ENCODE measurements at places on chromosomes 7 and 10. TPM values are rescaled to one million over a fixed set of nuclear protein-coding genes. Genes with fewer than 3 reads are reported as not detected.
A peak's percentile ranks its signal among the peaks of the same experiment; 100 is the strongest.

DNA sequence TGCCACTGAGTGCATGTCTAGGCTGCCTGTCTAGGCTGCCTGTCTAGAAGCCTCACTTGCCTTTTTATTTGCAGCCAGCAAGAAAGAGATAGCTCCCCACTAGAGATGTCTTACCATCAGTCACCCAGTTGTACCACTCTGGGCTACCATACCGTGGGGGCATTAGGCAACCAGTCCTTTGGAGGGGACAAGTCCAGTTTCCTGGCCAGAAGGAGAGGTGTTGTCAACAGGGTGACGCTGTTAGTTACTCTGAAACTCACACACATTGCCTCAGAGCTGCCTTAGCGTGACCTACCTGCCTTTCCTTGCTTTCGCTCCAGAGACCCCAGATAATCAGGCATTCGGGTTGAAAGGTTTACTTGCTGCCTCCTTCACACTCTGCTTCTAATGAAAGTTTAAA is 155.4 kb downstream of the CELF2 start:
- peaks cover 97% of the 10 kb centered on the region for H3K4me1 ChIP-seq
- H3K4me3 ChIP-seq: peak overlapping the region; percentile 89
- no peaks in the 10 kb centered on the region for H3K27me3 ChIP-seq
- peaks cover 42% of the 10 kb centered on the region for H3K36me3 ChIP-seq

DNA sequence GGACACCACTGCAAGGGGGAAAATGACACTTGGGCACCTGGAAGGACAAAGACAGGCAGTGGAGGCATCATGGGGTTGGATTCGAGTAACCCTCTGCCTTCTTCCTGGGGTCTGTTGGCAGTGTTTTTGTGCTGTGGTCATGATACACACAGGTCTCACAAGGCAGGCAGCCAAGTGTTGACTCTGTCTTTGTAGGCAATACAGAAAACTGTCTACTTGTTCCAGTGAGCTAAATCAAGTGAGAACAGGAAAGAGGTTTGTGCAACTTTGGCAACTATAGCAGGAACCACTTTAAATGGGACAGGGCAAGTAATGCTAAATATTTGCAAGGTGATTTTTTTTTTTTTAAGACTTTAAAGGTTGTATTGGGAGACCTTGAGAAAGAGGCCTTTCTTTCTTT is 578.6 kb upstream of the GALNT17 start:
- DNase-seq: no peak
- no peaks in the 10 kb centered on the region for H3K27me3 ChIP-seq

Gene TMEM225B
- total RNA-seq: 1.2 TPM

- no peaks in the 10 kb centered on the region for H3K36me3 ChIP-seq
- peak overlapping the region; percentile 74 for H3K27ac ChIP-seq
- no peak for DNase-seq
- H3K4me3 ChIP-seq: no peak overlapping the region
- peaks cover 11% of the 10 kb centered on the region for H3K4me1 ChIP-seq
Measured at GRCh38 chr7:81845744-81846241, 75.9 kb upstream of the HGF start.

DNA sequence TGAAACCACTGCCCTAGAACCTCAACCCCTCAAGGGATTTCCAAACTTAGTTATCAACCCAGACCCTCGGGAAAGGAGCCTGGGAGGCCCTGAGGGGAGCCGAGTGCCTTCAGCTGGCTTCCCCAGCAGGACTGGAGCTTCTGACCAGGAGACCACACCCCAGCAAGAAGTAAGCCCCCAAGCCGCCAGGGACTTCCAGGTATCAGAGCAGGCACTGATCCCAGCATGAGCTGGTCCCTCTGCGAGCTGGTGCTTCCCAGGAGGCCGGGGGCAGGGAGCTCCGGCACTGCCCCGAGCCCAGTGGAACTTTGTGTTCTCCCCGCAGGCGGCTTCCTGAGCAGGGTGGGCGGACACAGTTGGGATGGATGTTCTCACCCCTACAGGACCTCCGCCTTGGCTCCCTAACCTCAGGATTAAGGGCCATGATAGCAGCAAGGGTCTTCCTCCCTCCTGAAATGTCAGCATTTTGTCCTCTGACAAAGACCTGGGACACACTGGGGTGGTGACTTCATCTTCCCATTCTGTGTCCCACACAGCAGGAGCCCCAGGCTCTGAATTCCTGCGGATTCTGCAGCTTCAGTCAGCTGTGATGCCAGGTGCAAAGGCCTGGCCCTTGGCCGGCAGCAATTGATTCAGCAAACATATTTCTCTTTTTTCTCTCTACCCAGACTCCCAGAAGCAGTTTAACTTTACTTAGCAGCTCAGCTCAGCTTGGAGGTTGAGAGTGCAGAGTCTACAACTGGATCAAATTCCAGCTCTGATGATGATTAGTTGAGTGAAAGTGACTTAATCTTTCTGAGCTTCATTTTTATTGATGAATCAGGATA is 11.6 kb downstream of the ATP6V0E2 start:
- DNase-seq: no peak
- peaks cover 4% of the 10 kb centered on the region for H3K4me1 ChIP-seq
- no peaks in the 10 kb centered on the region for H3K36me3 ChIP-seq

DNA sequence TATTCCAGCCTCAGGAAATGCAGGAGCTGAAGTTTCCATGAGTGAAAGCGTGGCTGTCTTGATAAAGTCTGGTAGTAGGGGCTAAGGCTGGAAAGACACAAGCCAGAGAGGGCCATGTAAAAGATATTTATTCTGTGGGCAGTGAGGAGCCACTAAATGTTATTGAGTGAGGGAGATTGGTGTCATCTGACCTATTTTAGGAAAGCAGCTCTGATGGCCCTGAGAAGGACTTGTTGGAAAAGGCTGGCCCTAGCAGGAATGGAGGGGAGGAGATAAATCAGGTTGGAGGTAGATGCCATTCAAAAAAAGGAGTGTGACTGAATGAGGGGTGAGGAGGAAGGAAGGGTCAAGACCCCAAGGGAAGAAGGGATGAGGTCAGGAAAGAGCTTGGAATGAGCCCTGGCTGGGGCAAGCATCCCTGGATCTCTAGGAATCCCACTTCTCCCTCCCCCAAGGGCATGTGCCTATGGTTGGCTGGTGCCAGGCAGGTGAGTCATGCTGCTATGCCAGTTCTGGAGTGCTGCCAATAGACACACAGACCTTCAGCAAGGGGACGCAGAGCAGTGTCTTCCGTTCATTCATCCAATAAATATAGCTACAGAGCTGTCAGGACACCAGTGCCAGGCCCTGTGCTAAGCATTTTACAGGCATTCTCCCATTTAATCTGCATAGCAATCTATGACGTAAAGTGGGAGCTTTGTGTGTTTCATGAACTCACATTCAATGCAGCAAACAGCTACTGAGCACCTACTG is 2.0 kb downstream of the ANKRD2 start:
- H3K4me3 ChIP-seq: no peak overlapping the region
- H3K4me1 ChIP-seq: peaks cover 7% of the 10 kb centered on the region

GRCh38 chr10:110781139-110781538 is 90.6 kb upstream of the PDCD4 start:
- H3K4me1 ChIP-seq: no peaks in the 10 kb centered on the region
- no peak overlapping the region for H3K4me3 ChIP-seq
- no peaks in the 10 kb centered on the region for H3K36me3 ChIP-seq
- DNase-seq: no peak

Gene ZNF804B
- total RNA-seq: not detected

- no peak for DNase-seq
- no peaks in the 10 kb centered on the region for H3K4me1 ChIP-seq
- no peak overlapping the region for H3K4me3 ChIP-seq
- H3K27ac ChIP-seq: no peak overlapping the region
Measured at GRCh38 chr7:25408876-25409275, 180.6 kb upstream of the NPVF start.

DNA sequence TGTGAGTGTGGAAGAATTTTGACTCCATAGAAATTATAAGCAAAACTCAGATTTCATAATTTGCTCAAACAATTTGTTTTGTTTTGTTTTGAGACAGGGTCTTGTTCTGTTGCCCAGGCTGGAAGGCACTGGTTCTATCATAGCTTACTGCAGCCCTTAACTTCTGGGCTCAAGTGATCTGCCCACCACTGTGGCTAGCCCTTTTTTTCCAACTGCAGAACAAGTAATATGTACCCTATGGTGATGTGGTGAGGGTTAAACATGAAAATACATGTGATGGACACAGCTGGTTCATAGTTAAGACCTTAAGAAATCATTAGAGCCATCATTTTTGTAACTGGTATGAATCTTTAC is 31.1 kb downstream of the CSTF2T start:
- H3K4me1 ChIP-seq: no peaks in the 10 kb centered on the region
- no peak overlapping the region for H3K27ac ChIP-seq

DNA sequence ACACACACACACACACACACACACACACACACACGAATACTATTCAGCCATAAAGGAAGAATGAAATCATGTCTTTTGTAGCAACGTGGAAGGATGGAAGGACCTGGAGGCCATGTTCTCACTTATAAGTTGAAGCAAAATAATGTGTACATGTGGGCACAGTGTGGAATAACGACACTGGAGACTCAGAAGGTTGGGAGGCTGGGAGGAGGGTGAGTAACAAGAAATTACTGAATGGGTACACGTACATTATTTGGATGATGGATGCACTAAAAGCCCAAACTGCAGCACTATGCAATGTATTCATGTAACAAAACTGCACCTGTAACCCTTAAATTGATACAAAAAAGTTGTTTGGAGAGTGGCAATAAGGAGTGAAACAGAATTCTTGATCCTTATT is 32.1 kb downstream of the KMT2C start:
- no peaks in the 10 kb centered on the region for H3K4me1 ChIP-seq
- H3K4me3 ChIP-seq: no peak overlapping the region
- no peak overlapping the region for H3K27ac ChIP-seq
- DNase-seq: no peak

Gene NPSR1
- total RNA-seq: not detected

GRCh38 chr10:72692994-72693781 is 1.2 kb downstream of the MCU start:
- peak overlapping the region; percentile 98 for H3K27ac ChIP-seq
- no peaks in the 10 kb centered on the region for H3K27me3 ChIP-seq
- DNase-seq: no peak
- H3K4me1 ChIP-seq: peaks cover 9% of the 10 kb centered on the region
- H3K36me3 ChIP-seq: no peaks in the 10 kb centered on the region

- H3K4me1 ChIP-seq: peaks cover 15% of the 10 kb centered on the region
- peaks cover 40% of the 10 kb centered on the region for H3K36me3 ChIP-seq
- H3K27me3 ChIP-seq: no peaks in the 10 kb centered on the region
- H3K27ac ChIP-seq: no peak overlapping the region
- no peak overlapping the region for H3K4me3 ChIP-seq
Measured at GRCh38 chr10:102384053-102384452, 11.5 kb upstream of the NFKB2 start.

DNA sequence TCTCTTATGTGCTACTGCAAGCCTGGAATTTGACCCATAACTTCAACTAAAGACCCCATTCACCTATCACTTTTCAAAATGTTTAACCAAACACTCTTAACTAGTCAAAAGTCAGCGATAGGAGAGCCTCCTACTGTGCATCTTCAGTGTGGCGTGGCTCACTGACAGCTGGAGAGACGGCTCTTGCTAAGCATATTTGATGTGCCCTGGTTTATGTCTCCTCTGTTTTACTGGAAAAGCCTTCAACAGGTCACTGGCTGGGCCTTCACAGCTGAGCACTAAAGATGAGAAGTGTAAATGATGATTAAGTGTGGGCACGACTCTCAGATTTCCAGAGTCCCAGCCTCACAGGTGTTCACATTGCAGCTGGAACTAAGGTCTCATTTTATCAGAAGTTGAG is 472.1 kb downstream of the SEMA3D start:
- H3K36me3 ChIP-seq: no peaks in the 10 kb centered on the region
- no peak overlapping the region for H3K4me3 ChIP-seq
- DNase-seq: no peak
- no peaks in the 10 kb centered on the region for H3K27me3 ChIP-seq
- H3K4me1 ChIP-seq: no peaks in the 10 kb centered on the region
- H3K27ac ChIP-seq: no peak overlapping the region

Gene LHFPL3
- total RNA-seq: not detected

- no peaks in the 10 kb centered on the region for H3K27me3 ChIP-seq
- H3K27ac ChIP-seq: peak overlapping the region; percentile 32
- peak; percentile 76 for DNase-seq
- no peaks in the 10 kb centered on the region for H3K36me3 ChIP-seq
- H3K4me1 ChIP-seq: peaks cover 88% of the 10 kb centered on the region
Measured at GRCh38 chr10:79188154-79188965, 119.6 kb downstream of the ZMIZ1 start.

DNA sequence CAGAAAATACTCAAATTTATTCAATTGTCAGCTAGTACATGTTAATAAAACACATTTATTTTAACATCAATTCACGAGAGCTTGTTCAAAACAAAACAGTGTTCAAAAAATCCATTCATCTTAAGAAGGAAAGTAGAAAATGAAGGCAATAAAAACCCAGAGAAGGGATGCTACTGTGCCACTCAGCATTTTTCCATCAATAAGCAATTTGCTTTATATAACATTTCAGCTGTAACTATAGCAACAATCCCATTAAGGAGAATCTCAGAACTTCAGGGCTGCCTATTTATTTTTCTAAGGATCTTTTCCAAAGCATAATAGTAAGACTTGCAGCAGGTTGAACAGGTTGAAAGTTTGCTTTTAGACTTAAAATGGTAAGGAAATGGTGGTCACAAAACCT is 190.5 kb downstream of the PCLO start:
- H3K27ac ChIP-seq: no peak overlapping the region
- H3K4me1 ChIP-seq: no peaks in the 10 kb centered on the region
- no peaks in the 10 kb centered on the region for H3K27me3 ChIP-seq

Gene SEMA3D
- 116 TPM for total RNA-seq

DNA sequence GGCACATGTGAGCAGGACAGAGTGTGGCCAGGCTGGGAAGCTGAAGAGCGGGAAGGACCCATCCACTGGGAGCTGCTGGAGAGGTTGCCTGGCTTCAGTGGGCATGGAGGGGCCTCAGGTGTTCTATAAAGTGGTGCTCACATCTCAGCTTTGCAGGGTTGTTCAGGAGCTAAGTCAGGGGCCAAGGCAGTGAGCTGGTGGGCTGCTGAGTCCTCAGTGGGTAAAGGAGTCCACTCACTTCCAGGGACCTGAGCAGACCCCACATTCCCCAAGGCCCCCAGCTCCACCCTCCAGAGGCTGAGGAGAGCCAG is 28.8 kb upstream of the C10orf53 start:
- H3K4me3 ChIP-seq: no peak overlapping the region
- no peak overlapping the region for H3K27ac ChIP-seq
- DNase-seq: no peak
- no peaks in the 10 kb centered on the region for H3K36me3 ChIP-seq
- H3K27me3 ChIP-seq: peaks cover 23% of the 10 kb centered on the region
- H3K4me1 ChIP-seq: peaks cover 7% of the 10 kb centered on the region

GRCh38 chr10:55786461-55787050 is 574.5 kb downstream of the ZWINT start:
- H3K36me3 ChIP-seq: no peaks in the 10 kb centered on the region
- no peaks in the 10 kb centered on the region for H3K4me1 ChIP-seq
- H3K27me3 ChIP-seq: no peaks in the 10 kb centered on the region
- H3K4me3 ChIP-seq: no peak overlapping the region
- no peak for DNase-seq

DNA sequence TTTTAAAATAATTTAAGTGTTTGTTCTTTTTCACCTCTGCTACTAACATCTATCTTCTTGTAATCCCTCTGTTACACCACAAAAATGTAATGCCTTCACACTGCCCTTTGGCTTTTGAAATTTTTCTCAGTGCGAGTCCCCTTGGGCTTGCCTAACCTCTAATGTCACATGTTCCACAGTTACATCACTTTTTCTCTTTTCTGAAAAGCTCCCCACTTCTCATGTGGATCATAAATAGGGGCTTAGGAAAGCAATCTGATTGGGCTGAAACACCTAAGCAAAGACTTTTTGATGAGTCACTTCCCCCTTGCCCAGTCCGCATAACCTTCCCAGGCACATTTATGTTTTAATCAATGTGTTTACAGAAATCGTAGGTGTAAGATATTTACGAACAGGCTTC is 288.2 kb downstream of the IPMK start:
- DNase-seq: no peak
- H3K4me3 ChIP-seq: no peak overlapping the region
- H3K4me1 ChIP-seq: no peaks in the 10 kb centered on the region
- no peaks in the 10 kb centered on the region for H3K36me3 ChIP-seq
- H3K27ac ChIP-seq: no peak overlapping the region

Gene MYH16
- total RNA-seq: not detected

Gene BMPER
- total RNA-seq: 1.8 TPM
